CD4-positive, alpha-beta T cell treated with Interleukin-2 at 100 ng/mL for 4 hours (primary cell): ENCODE measurements at places on chromosomes 5 and 9.

- DNase-seq = no peak
Measured at GRCh38 chr5:89297066-89297465, 414.1 kb upstream of the MEF2C start.

DNA sequence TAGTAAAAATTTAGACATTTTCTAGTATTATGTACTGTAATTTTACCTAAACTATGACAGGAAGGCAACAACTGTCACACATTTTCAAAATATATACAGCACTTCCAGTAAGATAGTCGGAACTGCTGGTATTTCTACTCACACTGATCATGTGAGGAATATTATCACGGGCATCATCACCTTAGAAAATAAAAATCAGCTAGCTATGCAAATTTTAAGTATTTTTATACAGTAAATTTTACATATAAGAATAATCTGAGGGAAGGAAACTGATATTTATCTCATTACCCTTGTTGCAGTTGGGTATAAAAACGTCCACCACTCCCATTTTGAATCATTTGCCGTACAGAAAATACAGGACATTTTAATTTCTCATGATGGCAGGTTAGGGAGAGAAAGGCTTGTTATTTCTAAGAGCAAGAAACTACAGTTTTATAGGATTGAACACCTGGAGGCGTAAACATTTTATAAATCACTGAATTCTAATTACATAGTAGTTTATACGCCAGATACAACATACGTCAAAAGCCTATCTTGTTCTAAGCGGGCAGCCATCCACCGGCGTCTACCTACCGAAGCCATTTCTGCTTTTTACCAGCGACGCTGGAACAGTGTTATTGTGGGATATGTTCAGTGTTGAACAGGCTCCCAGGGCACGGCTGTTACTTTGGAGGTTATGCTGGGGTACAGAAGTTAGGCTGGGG is 729 bp upstream of the TNPO1 start:
- peak; percentile 49 for DNase-seq

- DNase-seq = peak; percentile 14
Measured at GRCh38 chr5:94908889-94909480, 290.5 kb downstream of the SLF1 start.

DNA sequence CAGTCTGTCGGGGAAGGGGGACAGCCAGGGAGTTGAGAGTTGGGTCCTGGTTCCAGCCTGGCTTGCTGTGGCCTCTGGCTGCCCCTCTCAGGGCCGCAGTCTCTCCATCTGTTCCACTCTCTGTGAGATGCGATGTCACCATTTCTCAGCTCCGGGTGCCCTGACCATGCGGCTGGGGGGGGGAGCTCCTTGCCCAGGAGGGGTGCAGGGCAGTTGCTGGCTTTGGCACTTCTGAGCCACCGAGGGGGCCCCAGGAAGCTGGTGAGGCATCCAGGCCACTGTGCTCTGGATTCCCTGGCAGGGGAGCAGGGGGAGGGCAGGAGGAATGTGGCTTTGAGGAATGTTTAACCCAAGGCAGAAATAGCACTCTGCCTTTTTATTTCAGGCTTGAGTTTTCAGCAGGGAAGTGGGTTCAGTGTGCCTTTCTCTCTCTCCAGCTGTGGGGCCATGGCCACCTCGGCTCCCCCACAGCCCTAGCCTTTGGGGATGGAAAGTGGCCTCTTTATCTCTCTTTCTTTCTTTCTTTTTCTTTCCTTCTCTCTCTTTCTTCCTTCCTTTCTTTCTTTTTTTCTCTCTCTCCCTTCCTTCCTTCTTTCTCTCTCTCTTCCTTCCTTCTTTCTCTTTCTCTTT is 11.0 kb downstream of the NCS1 start:
- no peak for DNase-seq

- DNase-seq = peak; percentile 94
Measured at GRCh38 chr9:126985870-126986498, 71.4 kb downstream of the RALGPS1 start.

DNA sequence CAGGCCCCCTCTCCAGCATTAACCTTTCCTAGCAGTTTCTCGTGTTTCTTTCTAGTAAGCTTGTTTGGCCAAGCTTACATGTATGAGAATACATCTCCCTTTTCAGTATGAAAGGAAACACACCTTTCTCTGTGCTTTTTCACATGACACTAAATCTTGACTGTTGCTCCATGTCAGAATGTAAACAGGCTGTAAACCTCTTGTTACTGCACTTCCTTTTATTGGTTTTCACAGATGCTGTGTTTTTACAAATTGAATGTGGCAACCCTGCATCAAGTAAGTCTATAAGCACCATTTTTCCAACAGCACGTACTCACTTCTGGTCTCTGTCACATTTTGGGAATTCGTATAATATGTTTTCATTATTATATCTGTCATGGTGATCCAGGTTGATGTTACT is 2.2 kb upstream of the CANX start:
- no peak for DNase-seq

- DNase-seq = no peak
Measured at GRCh38 chr9:2718001-2718697, 839 bp downstream of the KCNV2 start.

DNA sequence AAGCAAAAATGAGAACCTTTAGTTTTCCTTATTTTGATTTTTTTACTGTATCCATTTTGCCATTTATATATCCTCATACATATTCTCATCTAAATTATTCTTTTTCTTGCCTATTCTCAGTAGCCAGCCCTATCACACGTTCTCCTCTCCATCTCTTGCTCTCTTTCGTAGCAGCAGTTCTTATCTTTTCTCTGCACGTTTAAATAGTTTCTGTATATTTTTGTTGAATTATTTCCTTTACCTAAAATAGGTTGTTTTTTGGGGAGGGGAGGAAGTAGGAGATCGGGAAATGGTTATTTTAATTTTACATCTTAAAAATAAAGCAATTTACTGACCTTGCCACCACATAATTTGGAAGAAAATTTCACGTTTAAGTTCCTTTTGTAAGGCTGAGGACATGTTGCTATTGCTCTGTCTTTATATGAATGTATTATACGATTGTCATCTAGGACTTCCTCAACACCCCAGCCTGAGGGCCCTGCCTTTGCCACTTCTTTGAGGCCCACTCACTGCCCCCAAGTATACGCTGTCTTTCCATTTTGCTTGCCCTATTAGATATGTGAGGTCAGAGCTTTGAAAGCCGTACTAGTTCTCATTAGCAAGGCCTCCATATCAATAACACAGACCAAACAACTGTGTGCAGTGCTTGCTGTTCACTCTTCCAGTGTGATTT is 140.3 kb downstream of the GNAQ start:
- no peak for DNase-seq

- DNase-seq = no peak
Measured at GRCh38 chr5:73626814-73627313, 868 bp downstream of the ARHGEF28 start.

GRCh38 chr9:125763394-125763801 is 16.2 kb downstream of the PBX3 start:
- no peak for DNase-seq

- DNase-seq = peak; percentile 52
Measured at GRCh38 chr9:75083188-75083970, 4.6 kb downstream of the NMRK1 start.

- DNase-seq = no peak
Measured at GRCh38 chr9:84239343-84239742, 101.2 kb downstream of the SLC28A3 start.

GRCh38 chr5:92703976-92704375 is 877.0 kb downstream of the NR2F1-AS1 start:
- DNase-seq = no peak

GRCh38 chr5:135944967-135945560 is 9.7 kb downstream of the LECT2 start:
- peak; percentile 53 for DNase-seq

GRCh38 chr5:62167561-62168057 is 138.4 kb upstream of the KIF2A start:
- DNase-seq = no peak

GRCh38 chr9:133603135-133603927 is 5.9 kb downstream of the FAM163B start:
- DNase-seq = no peak

- no peak for DNase-seq
Measured at GRCh38 chr5:22947921-22948320, 94.8 kb upstream of the CDH12 start.

DNA sequence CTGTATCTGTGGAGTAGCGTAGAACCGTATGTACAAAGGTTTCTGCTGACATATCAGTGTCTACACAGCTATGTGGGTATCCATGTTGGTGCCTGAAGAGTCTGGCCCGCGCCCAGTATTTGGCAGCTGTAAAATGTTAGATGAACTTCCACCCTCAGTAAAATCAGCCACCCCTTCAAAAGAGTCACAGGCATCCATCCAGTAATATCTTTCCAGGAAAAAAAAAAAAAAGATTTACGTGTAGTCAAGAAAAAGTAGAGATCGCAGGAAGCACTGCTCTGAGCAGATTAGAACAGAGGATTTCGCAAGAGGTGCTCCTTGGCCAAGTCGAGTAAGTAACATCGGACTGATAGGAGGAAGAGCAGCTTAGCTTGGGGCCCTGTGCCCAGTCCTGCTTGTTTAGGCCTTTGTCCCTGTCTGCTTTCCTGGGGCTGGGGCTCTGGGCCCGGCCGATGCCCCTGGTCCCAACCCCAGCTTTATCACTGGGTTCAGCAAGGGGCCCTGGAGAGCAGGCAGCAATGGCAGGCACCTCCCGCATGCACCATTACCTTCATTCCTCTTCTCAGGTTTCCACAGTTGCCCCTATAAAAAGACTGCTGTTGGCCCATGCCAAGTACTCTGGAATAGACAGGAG is 21.2 kb downstream of the DAPK1 start:
- DNase-seq = no peak

GRCh38 chr9:113901221-113901688 is 25.1 kb downstream of the ZNF618 start:
- no peak for DNase-seq

GRCh38 chr5:144945503-144945902 is 774.8 kb downstream of the KCTD16 start:
- DNase-seq = no peak

DNA sequence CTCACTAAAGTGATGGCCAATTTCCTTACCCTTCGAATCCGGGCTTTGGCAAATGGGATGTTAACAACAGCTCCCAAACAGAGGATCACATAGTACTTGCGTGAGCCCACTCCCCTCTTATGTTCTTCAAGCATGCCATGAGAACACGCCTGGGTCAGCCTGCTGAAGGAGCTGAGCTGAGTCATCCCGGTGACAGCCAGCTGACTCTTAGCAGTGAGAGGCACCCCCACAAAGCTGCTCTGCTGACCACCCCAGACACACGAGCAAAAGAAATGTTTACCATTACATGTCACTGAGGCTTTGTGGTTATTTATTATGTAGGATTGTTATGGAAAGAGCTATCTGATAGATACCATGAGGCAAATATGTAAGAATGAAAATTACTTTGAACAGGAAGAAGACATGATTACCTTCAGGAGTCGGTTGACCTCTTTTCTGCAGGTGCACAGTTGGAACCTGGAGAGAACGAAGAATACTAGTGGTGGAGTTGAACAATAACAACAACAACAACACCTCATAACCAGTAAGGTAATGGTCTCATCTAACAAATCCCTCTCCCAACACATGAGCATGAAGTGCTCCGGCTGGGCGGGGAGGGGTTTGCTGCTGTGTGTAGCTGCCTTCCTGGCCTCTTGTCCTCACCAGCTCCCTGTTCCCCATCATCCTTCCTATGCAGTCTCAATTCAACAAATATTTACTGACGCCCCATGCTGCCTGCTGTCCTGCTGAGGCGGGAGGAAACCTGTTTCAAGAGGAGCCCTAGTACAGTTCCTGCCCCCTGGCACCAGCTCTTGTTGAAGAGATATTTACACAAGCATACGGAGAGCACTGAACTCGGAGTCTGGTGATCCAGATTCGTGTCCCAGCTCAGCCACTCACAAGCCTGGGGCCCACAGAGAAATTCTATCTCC is 69.4 kb upstream of the LHFPL2 start:
- no peak for DNase-seq

- DNase-seq = no peak
Measured at GRCh38 chr5:96280946-96281393, 152.1 kb downstream of the PCSK1 start.

- no peak for DNase-seq
Measured at GRCh38 chr5:172862165-172862801, 28.2 kb downstream of the ERGIC1 start.

GRCh38 chr5:138943599-138944173 is 68.6 kb upstream of the LRRTM2 start:
- DNase-seq = no peak

GRCh38 chr5:82544004-82544403 is 265.9 kb upstream of the RPS23 start:
- DNase-seq = no peak

GRCh38 chr5:128749136-128749898 is 211.3 kb upstream of the FBN2 start:
- DNase-seq = no peak

GRCh38 chr5:87076931-87077330 is 190.8 kb upstream of the RASA1 start:
- no peak for DNase-seq

DNA sequence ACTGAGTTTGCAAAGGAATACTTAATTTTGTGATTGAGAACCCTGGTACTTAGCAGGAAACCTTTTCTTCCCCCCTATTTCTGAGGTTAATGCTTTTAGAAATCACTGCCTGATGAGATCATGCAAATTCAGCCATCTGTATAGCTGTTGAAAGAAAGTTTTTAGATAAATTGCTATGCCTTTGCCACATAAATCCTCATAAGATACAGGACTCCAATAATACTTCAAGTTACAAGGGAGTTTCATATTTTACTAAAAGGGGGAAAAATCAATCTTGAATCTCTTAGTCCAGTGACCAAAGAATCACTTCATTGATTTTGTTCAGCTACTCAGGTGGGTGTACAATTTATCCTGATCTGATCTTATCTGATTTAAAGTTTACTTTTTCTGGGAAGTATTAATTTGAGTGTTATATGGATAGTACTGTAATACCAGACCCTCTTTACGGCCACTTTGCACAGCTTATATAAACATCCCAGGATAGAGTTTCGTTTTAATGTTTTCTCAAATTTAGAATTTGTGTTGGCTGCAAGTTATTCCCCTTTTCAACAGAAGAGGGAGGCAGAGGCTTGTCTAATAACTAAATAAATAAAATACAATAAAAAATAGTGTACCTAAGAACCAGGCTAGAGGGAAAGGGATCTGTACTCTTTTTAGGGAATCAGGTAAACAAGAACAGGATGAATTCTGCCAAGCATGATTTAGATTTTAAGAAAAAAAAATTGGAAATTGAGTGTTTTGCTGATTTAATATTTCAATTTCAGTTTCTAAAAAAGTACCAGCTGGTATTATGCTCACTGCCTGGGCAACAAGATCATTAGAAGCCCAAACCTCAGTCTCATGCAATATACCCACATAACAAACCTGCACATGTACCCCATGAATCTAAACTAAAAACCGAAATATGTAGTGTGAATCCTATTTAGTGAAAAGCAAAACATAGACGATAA is 69.1 kb downstream of the PSAT1 start:
- no peak for DNase-seq
